Fibroblast of skin of right biceps (primary cell): ENCODE measurements at places on chromosomes 7 and 10.

GRCh38 chr7:103379270-103379975 is 32.0 kb downstream of the PSMC2 start:
- no peak for DNase-seq

GRCh38 chr10:18340496-18341051 is 200.3 kb downstream of the CACNB2 start:
- DNase-seq = peak; percentile 19

GRCh38 chr7:13860734-13861133 is 128.7 kb downstream of the ETV1 start:
- no peak for DNase-seq

GRCh38 chr10:21071001-21071673 is 174.0 kb upstream of the NEBL start:
- DNase-seq = no peak

DNA sequence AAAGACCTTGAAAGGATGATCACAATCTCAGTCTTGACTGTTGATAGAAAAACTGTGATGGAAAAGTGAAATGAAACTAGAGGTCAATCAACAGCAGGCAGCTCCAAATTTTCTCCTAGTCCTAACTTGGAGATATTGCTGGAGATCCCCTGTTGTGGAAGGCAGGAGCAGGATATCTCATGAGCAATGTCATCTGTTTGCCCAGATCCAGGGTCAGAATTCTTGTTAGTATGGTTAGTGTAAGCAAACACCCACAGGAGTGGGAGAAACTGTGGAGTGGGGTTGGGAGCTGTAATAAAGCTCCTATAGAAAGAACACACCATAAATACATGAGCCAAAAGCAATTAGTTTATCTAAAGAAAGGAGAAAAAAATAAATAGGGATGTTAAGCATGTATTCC is 169.0 kb downstream of the AKR1D1 start:
- no peak for DNase-seq

- DNase-seq = no peak
Measured at GRCh38 chr7:97847791-97848190, 24.4 kb downstream of the ASNS start.

DNA sequence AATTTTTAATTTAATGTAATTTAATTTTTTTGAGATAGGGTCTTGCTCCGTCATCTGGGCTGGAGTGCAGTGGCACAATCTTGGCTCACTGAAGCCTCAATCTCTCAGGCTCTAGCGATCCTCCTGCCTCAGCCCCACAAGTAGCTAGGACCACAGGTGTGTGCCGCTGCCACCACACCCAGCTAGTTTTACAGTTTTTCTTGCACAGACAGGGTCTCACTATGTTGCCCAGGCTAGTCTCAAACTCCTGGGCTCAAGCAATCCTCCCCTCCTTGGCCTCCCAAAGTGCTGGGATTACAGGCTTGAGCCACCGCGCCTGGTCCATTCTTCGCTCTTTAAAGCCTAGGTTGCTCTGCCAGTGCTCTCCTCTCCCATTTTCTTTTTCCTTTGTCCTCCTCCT is 12.9 kb downstream of the CALML3 start:
- DNase-seq = no peak

- DNase-seq = peak; percentile 49
Measured at GRCh38 chr7:82528577-82529310, 85.2 kb upstream of the CACNA2D1 start.

- no peak for DNase-seq
Measured at GRCh38 chr7:116851175-116851574, 11.2 kb upstream of the CAPZA2 start.

DNA sequence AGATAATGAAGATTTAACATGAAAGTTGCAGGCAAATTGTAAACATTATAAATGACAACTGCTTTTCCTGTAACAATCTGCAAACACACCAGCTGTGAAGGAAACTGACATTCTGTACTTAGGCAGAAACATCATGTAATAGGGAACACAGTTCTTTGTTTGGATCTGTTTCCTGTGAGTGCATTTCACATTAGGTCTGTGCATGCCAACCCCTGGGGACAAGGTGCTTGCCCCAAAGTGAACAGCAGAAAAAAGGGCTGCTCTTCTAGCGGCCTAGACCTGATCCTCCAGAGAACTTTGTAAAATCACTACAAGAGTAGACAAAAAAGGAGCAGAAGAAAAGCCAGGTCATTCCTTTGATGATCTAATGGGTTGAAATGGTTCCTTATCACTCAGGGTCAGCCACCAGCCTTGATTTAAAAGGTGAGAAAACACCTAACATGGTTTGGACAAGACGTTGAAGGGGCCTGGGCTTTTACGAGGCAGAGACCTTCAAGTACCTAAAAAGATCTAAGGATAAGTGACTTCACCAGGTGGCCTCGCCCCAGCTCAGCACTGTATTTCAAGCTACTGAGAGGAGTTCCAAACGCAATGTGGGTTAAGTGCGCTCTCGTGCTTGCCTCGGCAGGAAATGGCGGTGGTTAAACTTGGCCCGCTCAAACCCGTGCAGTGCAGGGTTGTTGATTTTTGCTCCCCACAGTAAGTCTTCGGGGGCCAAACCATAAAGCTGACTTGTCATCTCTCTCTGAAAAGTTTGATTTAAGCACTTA is 249.7 kb downstream of the CREB5 start:
- no peak for DNase-seq

GRCh38 chr7:20466543-20467021 is 135.9 kb downstream of the ITGB8 start:
- no peak for DNase-seq

- no peak for DNase-seq
Measured at GRCh38 chr10:129880191-129880870, 83.7 kb downstream of the EBF3 start.

DNA sequence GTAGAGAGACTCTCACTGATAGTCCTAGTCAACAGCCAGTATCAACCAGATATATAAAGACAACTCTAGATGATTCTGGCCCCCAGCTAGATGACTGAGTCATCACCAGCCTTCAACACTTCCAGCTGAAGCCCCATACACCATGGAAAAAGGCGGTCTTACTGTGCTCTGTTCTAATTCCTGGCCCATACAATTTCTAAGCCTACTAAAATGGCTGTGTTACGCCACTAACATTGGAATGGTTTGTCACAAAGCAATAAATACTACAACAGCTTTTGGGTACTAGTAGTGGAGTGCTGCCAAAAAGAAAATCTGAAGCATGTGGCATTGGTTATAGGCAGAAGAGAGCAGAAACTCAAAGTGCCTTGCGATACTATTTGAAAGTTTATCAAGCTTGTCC is 13.0 kb upstream of the TES start:
- DNase-seq = peak; percentile 86

- peak; percentile 95 for DNase-seq
Measured at GRCh38 chr7:129831424-129832058, 121.2 kb downstream of the UBE2H start.

GRCh38 chr7:45092100-45092930 is 3.5 kb upstream of the NACAD start:
- DNase-seq = peak; percentile 11

DNA sequence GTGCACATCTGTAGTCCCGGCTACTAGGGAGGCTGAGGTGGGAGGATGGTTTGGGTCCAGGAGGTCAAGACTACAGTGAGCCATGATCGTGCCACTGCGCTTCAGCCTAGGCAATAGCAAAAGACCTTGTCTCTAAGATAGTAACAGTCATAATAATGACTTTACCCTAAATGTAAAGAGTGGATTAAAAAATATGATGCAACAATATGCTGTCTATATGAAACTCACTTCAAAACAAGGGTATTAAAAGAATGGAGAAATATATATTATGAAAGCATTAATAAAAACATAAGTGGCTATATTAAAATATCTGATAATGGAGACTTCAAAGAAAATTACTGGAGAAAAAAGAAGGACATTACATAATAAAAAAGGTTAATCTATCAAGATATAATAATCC is 5.7 kb downstream of the GNA12 start:
- DNase-seq = no peak
